DMS 273 treated with DMSO at 0.1 percent for 48 hours (cell line): ENCODE measurements at places on chromosomes 6 and 20.

GRCh38 chr20:2227861-2228260 is 67.9 kb upstream of the TGM3 start:
- DNase-seq: no peak

DNA sequence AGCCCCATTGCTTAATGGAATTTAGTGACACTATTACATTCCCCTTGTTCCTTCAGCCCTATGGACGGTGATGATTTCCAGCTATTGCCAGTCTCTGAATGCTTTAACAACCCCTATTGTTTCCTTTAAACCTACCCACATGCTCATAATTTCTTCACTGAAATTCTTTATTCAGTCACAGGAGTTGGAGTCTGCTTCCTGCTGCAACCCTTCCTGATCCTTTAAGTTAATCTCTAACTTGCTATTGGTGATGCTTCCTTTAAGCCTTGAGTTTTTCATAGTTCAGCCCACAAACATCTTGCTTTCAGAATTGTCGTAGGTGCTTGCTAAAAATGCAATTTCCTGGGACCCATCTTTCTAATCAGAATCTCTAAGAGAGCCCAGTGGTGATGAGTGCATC is 66.3 kb upstream of the TNFAIP3 start:
- DNase-seq: no peak

GRCh38 chr20:35735826-35736470 is 6.1 kb downstream of the RBM39 start:
- no peak for DNase-seq

- no peak for DNase-seq
Measured at GRCh38 chr6:114735025-114735735, 392.4 kb upstream of the HS3ST5 start.

DNA sequence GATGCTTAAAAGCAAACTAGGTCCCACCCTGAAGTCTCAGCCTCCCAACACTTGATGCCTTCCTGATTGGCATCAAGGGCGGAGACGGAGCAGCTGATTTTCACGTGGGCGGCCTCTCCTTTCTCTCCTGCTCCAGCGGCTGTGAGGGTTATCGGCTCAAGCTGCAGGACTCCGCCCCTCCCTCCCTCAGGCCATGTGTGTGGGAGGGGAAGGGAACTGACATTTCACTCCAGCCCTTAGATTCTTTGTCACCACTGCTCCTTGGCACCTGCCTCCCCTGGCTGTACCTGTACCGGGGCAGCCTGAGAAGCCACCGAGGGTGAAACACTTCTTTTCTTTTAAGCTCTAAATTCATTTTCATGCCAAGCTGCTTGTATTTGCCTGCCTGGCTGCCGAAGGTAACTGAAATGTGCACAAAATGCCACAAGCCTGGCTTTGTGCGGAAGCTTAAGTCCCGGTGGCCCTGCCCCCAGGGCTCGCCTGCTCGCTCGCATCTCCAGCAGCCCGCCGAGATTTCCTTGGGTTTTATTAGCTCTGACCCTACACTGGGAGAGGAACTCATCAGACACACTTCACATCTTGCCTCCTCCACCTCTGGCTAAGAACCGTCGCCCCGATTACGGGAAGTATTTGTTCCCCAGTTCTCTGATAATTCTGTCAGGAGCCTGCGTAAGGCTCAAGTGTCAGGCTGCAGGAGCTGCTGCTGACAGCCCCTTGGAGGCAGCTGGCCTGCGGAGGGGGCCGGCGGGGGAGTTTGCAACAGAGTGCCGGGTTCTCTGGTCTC is 9.6 kb upstream of the CPNE5 start:
- no peak for DNase-seq

DNA sequence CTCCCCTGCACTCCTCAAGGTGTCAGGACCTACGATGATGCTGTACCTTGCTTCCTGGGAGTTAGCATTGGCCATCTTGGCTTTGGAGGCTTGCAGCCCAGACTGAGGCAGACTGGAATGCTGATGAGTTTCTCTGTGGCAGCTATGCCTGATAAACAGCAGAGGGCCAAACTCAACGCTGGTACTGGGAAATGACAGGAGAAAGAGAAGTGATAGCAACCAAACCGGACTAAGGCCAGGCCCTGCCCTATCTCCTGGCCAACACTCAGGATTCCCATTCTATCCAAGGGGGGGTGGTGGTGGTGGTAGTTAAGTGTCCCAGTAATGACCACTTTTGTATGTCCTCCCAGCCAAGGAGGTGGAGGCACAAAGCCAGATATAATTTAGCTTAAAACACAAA is 90.0 kb upstream of the DTNBP1 start:
- DNase-seq: peak; percentile 5

DNA sequence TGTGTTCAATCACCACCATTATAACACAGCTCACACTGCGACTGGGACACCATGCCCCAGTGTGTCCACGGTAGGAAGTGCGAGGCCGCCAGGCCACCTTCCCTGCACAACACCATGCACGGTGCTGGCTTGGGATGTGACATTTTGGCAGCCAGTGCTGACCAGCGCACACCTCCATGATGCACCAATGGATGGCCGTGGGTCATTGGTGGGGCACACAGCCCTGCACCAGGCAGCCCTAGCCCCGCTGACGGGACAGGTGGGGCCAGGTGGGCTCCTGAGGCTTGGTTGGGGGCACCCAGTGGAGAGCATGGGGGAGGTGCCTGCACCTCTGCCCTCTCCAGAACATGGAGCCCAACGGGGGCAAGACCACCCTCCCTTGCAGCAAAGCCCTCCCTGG is 18.2 kb upstream of the FRMD1 start:
- no peak for DNase-seq

DNA sequence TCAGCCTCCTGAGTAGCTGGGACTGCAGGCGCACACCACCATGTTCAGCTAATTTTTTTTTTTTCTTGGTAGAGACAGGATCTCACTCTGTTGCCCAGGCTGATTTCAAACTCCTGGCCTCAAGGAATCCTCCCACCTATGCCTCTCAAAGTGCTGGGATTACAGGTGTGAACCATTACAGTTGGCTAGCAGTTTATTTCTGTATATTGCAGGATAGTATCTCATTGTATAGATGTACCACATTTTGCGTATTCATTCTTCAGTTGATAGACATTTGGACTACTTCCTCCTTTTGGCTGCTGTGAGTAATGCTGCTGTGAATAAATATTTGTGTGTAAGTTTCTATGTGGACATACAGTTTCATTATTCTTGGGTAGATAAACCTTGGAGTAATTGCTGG is 32.9 kb downstream of the ASXL1 start:
- DNase-seq: no peak

- no peak for DNase-seq
Measured at GRCh38 chr6:16647422-16647821, 113.8 kb downstream of the ATXN1 start.

DNA sequence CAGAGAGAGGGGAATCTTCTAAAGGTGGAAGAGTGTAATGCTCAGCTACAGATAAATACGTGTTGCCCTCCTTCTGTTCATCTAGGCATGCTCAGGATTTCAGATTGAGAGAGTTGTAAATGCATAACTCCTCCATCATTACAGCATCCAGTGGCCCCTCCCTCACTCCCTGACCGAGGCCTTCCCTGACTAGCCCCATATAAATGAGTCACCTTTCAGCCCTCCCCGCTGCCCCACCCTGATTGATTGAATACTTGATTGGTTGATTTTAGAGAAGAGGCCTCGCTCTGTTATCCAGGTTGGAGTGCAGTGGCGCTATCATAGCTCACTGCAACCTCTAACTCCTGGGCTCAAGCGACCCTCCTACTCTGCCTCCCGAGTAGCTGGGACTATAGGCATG is 193.7 kb downstream of the EYA2 start:
- no peak for DNase-seq

GRCh38 chr6:43045371-43045930 is 8.2 kb downstream of the CUL7 start:
- DNase-seq: no peak

GRCh38 chr6:139983555-139984276 is 609.3 kb upstream of the CITED2 start:
- no peak for DNase-seq

GRCh38 chr6:114650891-114651290 is 308.1 kb upstream of the HS3ST5 start:
- no peak for DNase-seq

DNA sequence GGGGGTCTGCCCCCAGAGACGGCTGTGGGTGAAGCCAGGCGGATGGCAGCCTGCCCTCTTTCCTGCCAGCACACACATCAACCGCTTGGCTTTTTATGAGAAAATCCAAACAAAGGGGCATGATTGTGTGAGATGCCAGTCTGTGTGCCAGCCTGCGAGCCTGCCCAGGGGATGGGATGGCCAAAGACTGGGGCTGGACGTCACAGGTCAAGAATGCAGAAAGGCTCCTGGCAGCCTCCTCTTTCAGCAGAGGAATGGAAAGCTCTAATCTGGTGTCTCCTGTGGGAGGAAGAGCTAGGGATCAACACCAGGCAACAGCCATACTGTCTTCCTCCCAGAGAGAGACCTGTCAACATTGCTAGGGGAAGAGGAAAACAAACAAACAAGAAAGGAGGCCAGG is 15.8 kb downstream of the TUBB2B start:
- DNase-seq: no peak

GRCh38 chr20:31474097-31474436 is 860 bp downstream of the DEFB124 start:
- DNase-seq: no peak

- no peak for DNase-seq
Measured at GRCh38 chr20:42018979-42019378, 400.8 kb upstream of the CHD6 start.

DNA sequence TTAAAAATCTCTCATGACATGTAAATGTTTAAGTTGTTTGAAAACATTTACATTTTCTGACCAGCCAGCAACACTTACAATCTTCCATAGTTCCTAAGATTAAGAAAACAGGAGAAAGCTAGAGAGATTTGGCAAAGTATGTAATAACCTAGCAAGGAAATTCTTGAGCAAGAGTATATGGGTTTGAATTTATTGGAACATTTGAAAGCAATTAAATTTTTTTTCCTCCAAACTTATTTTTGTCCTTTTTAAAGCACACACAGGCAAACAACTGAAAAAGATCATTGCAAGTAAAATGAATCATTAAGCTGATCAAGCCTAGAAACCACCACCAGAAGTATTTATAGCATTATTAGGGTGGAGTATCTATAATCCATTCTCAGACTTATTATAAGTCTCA is 20.1 kb upstream of the ZNF217 start:
- DNase-seq: no peak

GRCh38 chr6:103784117-103784516 is 1075.6 kb downstream of the HACE1 start:
- DNase-seq: no peak

- no peak for DNase-seq
Measured at GRCh38 chr6:167706313-167707109, 120.2 kb upstream of the AFDN start.

DNA sequence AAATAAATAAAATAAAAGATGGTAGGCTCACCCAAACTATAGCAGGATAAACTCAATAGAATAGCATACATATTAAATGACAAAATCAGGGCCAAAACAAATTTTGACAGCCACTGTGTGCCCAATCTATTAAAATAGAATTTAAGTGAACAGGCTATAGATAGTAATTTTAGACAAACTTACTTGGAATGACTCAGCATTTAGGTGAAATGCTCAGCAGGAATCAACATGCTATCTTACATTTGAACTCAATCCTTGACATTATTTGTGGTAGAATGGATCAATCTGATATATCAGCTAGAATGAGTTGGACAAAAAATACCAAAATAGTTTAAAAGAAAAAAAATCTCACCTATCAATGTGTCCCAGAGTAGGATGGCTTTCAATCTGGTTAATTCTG is 578.6 kb downstream of the RFPL4B start:
- no peak for DNase-seq

DNA sequence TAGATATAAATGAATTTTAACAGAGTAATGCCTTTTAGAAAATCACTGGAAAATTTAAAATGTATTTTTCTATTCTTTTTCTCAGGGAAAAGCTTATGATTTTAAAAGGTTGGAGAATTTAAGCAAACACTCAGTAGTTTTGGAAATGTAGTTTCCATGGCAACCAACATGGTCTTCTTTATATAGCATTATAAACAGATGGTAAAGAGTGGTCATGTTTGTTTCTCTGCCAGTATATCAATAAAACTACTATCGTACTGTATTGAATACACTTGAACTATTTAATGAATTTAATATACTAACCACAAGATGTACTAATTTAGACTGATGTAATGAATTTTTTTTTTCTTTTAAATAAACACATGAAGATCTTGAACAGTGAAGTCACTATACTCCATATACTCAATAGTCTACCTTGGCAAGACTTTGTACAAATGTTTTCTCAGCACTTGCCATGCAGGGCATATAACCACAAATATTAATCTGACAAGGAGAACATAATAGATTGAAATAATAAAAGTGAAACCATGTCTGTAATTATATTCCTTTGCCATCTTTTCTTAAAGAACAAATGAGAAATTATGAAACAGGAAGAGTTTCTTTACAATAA is 105.5 kb downstream of the PDSS2 start:
- DNase-seq: no peak

DNA sequence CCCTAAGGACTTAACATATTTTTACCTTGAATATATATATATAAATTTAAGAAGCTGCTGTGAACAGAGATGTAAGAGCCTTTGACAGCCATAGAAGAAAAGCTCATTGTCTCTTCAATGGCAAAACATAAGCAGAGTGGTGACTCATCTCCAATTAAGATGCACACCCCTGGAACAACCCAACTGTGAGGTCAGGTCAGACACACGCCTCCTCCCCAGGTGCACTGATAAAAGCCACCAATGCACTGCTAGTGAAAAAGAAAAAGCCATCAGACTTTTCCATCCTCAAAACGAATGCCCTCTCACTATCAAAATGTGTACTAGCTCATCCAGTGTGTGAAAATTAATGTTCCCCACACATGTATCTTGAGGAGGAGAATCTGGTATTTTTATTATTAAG is 100.1 kb downstream of the SMLR1 start:
- DNase-seq: no peak

DNA sequence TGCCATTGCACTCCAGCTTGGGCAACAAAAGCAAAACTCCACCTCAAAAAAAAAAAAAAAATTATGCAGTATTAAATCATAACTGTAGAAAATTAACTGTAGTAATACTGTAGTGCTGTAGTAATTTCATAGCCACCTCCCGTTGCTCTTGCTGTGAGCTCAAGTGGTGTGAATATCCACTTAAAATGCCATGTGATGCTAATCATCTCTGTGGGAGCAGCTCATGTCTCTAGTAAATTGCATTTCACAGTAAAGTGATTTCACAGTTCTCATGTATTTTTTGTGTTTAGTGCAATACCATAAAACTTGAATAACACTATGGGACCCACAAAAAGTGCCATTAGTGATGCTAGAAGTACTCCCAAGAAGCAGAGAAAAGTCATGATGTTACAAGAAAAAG is 14.4 kb upstream of the FAM217A start:
- no peak for DNase-seq
